Caco-2 (cell line): ENCODE measurements at places on chromosomes 3 and 15. TPM values are rescaled to one million over a fixed set of nuclear protein-coding genes. Genes with fewer than 3 reads are reported as not detected.
A peak's percentile ranks its signal among the peaks of the same experiment; 100 is the strongest.

The CFAP91 gene
- not detected in 2 replicates for total RNA-seq

- H3K4me3 ChIP-seq = no peak overlapping the region
- H3K4me1 ChIP-seq = no peaks in the 10 kb centered on the region
- no peak for DNase-seq
- no peaks in the 10 kb centered on the region for H3K27me3 ChIP-seq
Measured at GRCh38 chr15:90845201-90845949, 23.0 kb upstream of the FURIN start.

GRCh38 chr3:37887824-37888223 lies 26.1 kb downstream of the CTDSPL start:
- peaks cover 5% of the 10 kb centered on the region; the same call in 1 of the 2 replicates for H3K4me1 ChIP-seq
- H3K27me3 ChIP-seq = no peaks in the 10 kb centered on the region
- no peaks in the 10 kb centered on the region for H3K36me3 ChIP-seq
- no peak overlapping the region for H3K4me3 ChIP-seq

DNA sequence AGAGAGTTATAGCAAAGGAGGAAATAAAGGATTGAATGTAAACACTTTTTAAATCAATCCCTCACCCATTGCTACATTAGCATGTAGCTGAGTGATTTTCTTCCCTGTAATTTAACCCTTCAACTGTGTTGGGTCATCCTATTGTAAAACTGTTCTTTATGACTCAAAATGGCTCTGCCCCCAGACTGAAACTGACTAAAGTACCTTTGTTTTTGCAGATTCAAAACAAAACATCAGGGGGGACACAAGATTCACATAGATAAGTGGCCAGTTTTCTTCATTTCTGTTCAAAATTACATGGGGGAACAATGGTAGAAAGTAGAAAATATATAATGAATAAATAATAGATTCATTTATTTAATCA lies 268.4 kb downstream of the IGSF11 start:
- no peaks in the 10 kb centered on the region for H3K27me3 ChIP-seq
- H3K27ac ChIP-seq = no peak overlapping the region
- H3K4me3 ChIP-seq = no peak overlapping the region
- DNase-seq = no peak

DNA sequence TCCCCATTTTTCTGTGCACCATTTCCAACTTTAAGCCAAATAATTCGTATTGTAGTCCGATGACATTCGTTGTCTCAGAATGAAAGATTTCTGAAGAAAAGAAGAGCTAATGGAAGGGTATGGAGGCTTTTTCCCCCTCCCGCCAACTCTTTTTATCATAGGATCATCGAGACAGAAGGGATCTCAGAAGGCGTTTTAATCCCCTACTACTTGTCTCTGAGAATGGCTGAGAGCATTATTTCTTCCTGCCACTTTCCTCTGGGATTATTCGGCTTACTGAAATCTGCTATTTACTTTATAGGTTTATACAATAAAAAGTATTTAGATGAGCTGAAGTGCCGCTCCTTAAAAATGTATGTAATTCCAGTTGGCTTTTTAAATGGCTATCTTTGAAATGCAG lies 789.8 kb downstream of the EDEM1 start:
- no peaks in the 10 kb centered on the region for H3K4me1 ChIP-seq
- no peak overlapping the region for H3K27ac ChIP-seq
- no peaks in the 10 kb centered on the region for H3K36me3 ChIP-seq
- DNase-seq = no peak
- no peaks in the 10 kb centered on the region for H3K27me3 ChIP-seq
- no peak overlapping the region for H3K4me3 ChIP-seq

DNA sequence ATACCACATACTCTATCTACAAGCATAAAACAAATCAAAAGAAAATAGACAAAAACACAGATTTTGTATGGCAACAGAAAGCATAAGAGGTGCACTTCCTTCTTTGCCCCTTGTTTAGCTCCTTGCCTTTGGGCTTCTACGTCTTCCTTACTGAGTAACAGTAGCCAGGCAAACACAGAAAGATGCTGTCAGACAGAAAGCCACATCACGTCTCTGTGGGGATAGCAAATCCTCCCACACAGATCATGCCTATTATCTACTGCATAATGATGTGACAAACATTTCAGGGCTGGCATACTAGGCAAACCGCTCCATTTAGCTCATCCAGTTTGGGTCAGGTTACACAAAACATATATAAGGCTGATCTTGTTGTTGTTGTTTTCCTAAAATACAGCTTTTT lies 92.7 kb downstream of the BOC start:
- H3K27ac ChIP-seq = no peak overlapping the region
- H3K27me3 ChIP-seq = no peaks in the 10 kb centered on the region
- H3K4me3 ChIP-seq = no peak overlapping the region
- H3K36me3 ChIP-seq = no peaks in the 10 kb centered on the region
- H3K4me1 ChIP-seq = no peaks in the 10 kb centered on the region
- no peak for DNase-seq

DNA sequence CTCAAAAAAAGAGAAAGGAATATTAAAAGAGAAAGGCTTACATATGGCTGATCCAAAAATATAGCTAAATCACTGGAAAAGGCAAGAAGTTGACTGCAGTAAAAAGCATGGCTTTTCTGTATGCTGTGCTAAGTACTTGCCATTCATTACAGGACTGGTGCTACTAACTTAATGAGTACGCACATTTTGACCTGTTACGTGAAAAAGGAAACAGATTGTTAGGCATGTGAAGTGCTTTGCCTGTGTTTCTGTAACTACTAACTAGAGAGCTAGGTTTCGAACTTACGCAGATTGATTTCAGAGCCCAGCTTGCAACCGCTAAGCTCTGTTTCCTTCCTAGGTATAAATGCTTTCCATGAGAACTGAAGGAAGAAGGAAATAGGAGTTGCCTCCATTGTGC lies 2.8 kb downstream of the TRNT1 start:
- no peak overlapping the region for H3K4me3 ChIP-seq
- no peaks in the 10 kb centered on the region for H3K4me1 ChIP-seq
- H3K27me3 ChIP-seq = no peaks in the 10 kb centered on the region
- 0 out of 2 replicates have a peak, but pooled peaks cover 2% of the 10 kb centered on the region for H3K36me3 ChIP-seq
- no peak overlapping the region for H3K27ac ChIP-seq

- no peaks in the 10 kb centered on the region for H3K36me3 ChIP-seq
- H3K27ac ChIP-seq = no peak overlapping the region
- peaks cover 17% of the 10 kb centered on the region for H3K4me1 ChIP-seq
Measured at GRCh38 chr15:67011617-67012005, 53.8 kb upstream of the SMAD3 start.

The NEK10 gene
- 0.30 and 0.39 TPM in 2 replicates for total RNA-seq

The GPR87 gene
- 0.18 and 0.28 TPM in 2 replicates for total RNA-seq

DNA sequence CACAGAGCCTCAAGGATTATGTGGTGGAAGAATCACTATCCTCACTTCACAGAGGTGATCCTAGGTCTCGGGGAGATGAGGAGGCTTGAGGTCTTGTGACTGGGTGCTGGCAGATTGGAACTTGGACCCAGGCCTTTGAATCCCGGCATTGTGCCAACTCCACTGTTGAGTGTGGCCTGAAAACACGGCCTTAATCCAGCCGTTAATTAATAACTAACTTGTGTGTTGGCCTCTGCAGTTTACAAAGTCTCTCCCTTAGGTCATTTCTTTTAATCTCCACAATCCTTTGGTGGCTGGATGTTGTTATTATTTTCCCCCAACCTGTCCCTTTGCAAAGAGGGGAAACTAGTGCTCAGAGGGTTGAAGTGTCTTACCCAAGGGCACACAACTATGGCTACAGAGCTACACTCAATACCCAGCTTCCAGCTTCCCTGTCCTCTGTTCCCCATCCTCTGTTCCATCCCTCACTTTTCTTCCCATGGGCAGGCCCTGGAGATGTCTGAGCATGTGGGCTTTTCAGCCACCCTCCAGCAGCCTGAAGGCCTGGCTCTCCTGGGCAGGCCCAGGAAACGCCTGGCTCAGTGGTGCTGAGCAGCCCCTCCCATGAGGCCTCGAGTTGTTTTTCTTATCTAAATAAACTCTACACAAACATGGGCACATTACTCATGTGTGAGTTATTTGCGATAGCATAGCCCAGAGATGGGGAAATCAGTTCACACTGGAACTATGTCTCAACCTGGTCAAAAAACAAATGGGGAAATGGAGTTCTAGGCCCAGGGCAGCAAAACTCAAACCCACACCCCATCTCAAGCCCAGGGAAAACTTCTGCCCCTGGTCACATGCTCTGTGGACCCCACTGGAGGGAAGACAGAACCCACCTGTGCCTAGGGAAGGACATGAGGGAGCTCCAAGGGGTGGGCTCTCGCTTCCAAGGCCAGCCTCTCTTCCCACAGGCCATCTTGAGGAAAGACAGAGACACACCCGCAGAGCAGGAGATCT lies 16.8 kb upstream of the SMAD3 start:
- peak; percentile 91 for DNase-seq
- no peak overlapping the region for H3K4me3 ChIP-seq
- no peaks in the 10 kb centered on the region for H3K27me3 ChIP-seq
- no peaks in the 10 kb centered on the region for H3K36me3 ChIP-seq
- peak overlapping the region; percentile 92 for H3K27ac ChIP-seq

The CCDC14 gene
- total RNA-seq = 41.7 and 43.5 TPM in 2 replicates

The SLC49A4 gene
- total RNA-seq = 35.0 and 41.6 TPM in 2 replicates

DNA sequence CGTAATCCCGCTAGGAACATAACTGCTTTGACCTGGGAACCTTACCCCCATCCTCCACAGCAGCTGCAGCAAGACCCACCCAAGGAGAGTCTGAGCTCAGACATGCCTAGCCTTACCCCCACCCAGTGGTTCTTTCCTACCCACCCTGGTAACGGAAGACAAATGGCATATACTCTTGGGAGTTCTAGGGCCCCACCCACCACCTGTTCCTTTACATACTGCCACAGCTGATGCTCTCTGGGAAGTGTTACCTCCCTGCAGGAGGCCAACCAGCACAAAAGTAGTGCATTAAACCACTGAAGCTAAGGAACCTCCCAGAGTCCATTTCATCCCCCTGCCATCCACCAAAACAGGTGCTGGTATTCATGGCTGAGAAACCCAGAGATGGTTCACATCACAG lies 50.6 kb upstream of the AZI2 start:
- no peaks in the 10 kb centered on the region for H3K36me3 ChIP-seq
- DNase-seq = no peak
- no peaks in the 10 kb centered on the region for H3K4me1 ChIP-seq
- no peak overlapping the region for H3K4me3 ChIP-seq
- no peak overlapping the region for H3K27ac ChIP-seq
- no peaks in the 10 kb centered on the region for H3K27me3 ChIP-seq

The ADAMTS17 gene
- total RNA-seq = 1.5 and 2.0 TPM in 2 replicates

- no peaks in the 10 kb centered on the region for H3K36me3 ChIP-seq
- no peaks in the 10 kb centered on the region for H3K4me1 ChIP-seq
- DNase-seq = no peak
- no peaks in the 10 kb centered on the region for H3K27me3 ChIP-seq
Measured at GRCh38 chr15:64024172-64025050, 21.9 kb downstream of the DAPK2 start.

The NLGN1 gene
- not detected in 2 replicates for total RNA-seq

The NANOGP8 gene
- total RNA-seq = not detected in 2 replicates

- no peak for DNase-seq
- H3K4me3 ChIP-seq = no peak overlapping the region
- H3K27ac ChIP-seq = no peak overlapping the region
- H3K36me3 ChIP-seq = no peaks in the 10 kb centered on the region
- H3K27me3 ChIP-seq = no peaks in the 10 kb centered on the region
- peaks cover 10% of the 10 kb centered on the region; the same call in 1 of the 2 replicates for H3K4me1 ChIP-seq
Measured at GRCh38 chr3:122074621-122075265, 19.6 kb downstream of the CD86 start.
